ENCODE measurements at places on chromosomes 7 and 10. TPM values are rescaled to one million over a fixed set of nuclear protein-coding genes. Genes with fewer than 3 reads are reported as not detected.

The FAM204A gene
- 139 TPM for polyA plus RNA-seq

DNA sequence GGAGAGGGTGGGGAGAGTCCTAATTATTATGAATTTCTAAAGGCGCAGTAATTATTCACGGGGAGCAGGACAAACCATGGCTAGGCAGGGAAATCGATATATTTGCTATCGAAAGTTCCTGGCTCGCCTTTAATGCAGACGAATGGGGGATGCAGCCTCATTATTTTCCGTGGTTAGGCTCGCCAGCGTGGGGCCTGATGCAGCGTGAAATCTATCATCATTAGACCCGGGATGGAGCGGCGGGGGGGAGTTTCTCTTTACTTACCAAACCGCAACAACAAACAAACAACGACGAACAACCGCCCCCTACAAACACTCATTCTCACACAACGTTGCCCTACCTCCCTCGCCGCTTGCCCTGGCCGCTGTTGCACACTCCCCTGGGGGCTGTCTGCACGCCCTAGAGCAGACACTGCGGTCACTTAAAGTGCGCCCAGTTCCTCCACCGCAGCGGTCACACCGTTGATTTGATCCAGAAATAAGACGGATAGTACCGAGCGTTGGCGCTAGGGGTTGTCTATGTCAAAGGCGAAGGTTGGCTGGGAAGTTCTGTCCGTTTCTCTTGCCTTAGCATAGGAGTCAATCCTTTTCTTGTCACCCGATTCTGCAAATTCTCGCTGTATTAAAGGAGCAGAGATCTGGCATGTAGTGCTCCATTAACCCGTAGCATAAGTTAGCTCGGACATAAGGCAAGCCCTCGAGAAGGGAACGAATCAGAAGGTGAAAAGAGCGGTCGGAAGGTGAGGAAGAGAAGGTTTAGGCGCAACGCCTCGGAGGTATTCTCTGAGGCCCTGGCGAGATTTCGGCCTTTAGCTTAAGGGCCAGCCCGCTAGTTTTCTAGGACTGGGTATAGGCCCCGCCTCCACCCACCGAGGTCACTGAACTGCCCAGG is 10.4 kb downstream of the NXPH1 start:
- H3K27me3 ChIP-seq = peaks cover 58% of the 10 kb centered on the region
- DNase-seq = no peak
- no peaks in the 10 kb centered on the region for H3K36me3 ChIP-seq
- H3K27ac ChIP-seq = no peak overlapping the region
- no peak overlapping the region for H3K4me3 ChIP-seq
- no peaks in the 10 kb centered on the region for H3K4me1 ChIP-seq

GRCh38 chr10:23275355-23275754 is 69.2 kb downstream of the C10orf67 start:
- no peaks in the 10 kb centered on the region for H3K36me3 ChIP-seq
- H3K4me1 ChIP-seq = no peaks in the 10 kb centered on the region
- no peak for DNase-seq
- H3K27ac ChIP-seq = no peak overlapping the region

DNA sequence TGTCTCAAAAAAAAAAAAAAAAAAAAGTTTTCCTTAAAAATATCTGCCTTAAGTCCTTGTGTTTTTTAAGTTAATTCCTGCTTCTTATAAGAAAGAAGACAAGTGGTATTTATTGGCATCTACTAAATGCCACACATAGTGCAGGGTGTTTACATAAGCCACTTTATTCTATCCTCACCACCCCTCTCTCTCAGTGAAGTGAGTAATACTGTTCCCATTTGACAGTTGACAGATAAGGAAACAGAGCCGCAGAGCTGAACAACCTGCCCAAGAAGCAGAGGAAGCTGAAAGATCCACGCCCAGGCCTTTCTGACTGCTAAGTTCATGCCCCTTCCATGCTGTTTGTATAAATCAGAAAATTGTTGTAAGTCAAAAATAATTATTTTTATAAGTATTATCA is 54.1 kb downstream of the ABLIM1 start:
- no peaks in the 10 kb centered on the region for H3K36me3 ChIP-seq
- no peaks in the 10 kb centered on the region for H3K4me1 ChIP-seq
- H3K27ac ChIP-seq = no peak overlapping the region
- no peak overlapping the region for H3K4me3 ChIP-seq

The OLAH gene
- polyA plus RNA-seq = not detected

DNA sequence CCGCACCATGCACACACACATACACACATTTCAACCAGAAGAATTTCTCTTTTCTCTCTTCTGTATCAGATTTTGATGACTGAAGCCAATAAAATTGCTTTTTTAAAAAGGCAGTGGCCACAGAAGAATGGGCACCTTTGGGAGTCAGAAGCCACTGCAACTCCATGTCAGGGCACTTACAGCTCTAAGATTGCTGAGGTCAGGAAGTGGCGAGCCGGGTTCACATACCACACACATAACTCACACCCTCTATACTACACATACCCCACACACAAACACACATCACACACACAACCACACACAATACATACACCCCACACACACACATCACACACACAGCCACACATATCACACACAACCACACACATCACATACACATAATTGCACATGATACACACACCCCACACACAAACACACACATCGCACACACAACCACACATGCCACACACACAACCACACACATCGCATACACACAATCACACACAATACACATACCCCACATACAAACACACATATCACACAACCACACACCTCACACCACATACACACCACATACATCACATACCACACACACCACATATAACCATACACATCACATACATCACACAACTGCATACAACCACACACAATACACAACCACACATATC is 31.2 kb downstream of the GPRIN2 start:
- no peak overlapping the region for H3K27ac ChIP-seq
- H3K4me1 ChIP-seq = no peaks in the 10 kb centered on the region
- H3K4me3 ChIP-seq = no peak overlapping the region
- H3K36me3 ChIP-seq = no peaks in the 10 kb centered on the region
- DNase-seq = no peak

DNA sequence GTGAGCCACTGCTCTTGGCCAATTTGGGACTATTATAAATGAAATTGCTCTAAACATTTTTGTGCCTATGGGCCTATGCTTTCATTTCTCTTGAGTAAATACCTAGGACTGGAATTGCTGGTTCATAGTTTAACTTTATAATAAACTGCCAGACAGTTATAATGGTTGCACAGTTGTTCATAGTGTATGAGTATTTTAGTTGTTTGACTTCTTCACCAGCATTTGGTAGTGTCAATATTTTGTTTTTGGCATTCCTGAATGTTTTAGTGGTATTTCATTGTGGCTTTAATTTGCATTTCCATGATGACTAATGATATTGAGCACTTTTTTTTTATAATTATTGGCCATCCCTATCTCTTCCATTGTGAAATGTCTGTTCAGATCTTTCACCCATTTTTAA is 29.5 kb downstream of the PLEKHA8 start:
- DNase-seq = no peak
- no peaks in the 10 kb centered on the region for H3K4me1 ChIP-seq
- no peak overlapping the region for H3K4me3 ChIP-seq
- peaks cover 13% of the 10 kb centered on the region for H3K36me3 ChIP-seq

The FEZF1 gene
- polyA plus RNA-seq = not detected

- H3K36me3 ChIP-seq = no peaks in the 10 kb centered on the region
- H3K27me3 ChIP-seq = no peaks in the 10 kb centered on the region
- H3K4me1 ChIP-seq = peaks cover 11% of the 10 kb centered on the region
- no peak for DNase-seq
- no peak overlapping the region for H3K4me3 ChIP-seq
- no peak overlapping the region for H3K27ac ChIP-seq
Observed at GRCh38 chr7:50197549-50197948, 104.5 kb upstream of the ZPBP start.

- DNase-seq = no peak
- H3K27ac ChIP-seq = no peak overlapping the region
- H3K36me3 ChIP-seq = peaks cover 12% of the 10 kb centered on the region
- peaks cover 9% of the 10 kb centered on the region for H3K4me1 ChIP-seq
- H3K4me3 ChIP-seq = no peak overlapping the region
- no peaks in the 10 kb centered on the region for H3K27me3 ChIP-seq
Observed at GRCh38 chr7:143396182-143396581, 12.5 kb downstream of the EPHA1 start.

The MSANTD7 gene
- polyA plus RNA-seq = 7.6 TPM

The CYP2C19 gene
- polyA plus RNA-seq = not detected

- no peaks in the 10 kb centered on the region for H3K27me3 ChIP-seq
- no peaks in the 10 kb centered on the region for H3K4me1 ChIP-seq
- H3K27ac ChIP-seq = no peak overlapping the region
Observed at GRCh38 chr7:114554781-114555537, 140.3 kb downstream of the FOXP2 start.

DNA sequence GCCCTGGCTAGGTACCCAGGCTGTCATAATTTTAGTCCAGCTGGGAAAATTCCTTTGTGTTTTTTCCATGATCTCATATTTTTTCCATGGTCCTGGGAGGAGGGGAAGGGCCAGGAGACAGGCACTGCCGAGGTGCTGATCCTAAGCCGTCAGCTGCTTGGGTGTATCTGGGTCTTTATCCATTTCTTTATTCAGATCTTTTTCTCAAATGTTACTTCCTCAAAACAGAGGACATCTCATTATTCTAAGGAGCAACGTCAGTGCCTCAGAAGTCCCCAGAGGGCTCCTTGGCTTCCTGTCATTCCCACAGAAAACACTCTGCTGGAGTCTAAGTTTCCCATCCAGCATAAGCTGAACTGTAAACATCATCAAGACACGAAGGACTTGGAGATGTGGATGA is 2.8 kb upstream of the OR6V1 start:
- no peaks in the 10 kb centered on the region for H3K36me3 ChIP-seq
- no peak for DNase-seq
- H3K27me3 ChIP-seq = no peaks in the 10 kb centered on the region
- H3K4me1 ChIP-seq = peaks cover 33% of the 10 kb centered on the region
- H3K27ac ChIP-seq = no peak overlapping the region
- no peak overlapping the region for H3K4me3 ChIP-seq
